ENCODE measurements at places on chromosomes 2 and 18.

DNA sequence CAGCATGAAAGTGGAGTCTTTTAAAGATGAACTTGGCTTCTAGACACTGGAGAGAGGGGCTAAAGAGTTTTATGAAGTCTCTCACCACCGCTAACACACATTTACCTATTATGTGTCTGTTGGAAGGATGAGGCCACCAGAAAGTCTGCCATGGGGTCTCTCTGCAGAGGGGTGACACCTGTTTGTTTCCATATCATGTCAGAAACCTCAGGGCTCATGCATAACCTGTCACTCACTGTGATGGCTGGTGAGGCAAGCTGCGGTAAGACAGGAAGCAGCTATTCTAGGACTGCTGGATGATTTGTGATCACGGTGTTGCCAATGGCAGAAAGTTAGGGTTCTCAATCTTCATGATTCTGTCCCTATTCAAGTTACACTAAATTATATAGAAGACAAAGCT lies 60.8 kb upstream of the DNMT3A start:
- no peak for DNase-seq

DNA sequence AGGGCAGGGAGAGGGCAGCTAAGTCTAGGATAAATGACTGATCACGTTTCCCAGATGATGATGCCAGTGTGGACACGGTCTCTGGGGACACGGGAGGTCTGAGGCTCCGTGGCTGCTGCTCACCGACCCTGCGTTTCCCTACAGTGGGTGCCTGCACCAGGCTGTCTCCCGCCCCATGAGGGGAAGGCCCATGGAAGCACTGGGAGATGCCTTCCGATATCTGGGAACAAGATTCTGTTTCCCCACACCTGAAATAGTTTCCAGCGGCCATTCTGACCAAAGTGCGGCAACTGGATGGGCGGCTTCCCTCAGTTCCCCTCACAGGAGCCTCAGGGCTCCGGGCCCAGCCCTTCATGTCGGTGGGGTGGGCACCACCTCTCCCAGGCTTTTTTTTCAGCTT lies 83.1 kb downstream of the EDAR start:
- DNase-seq, result no peak

DNA sequence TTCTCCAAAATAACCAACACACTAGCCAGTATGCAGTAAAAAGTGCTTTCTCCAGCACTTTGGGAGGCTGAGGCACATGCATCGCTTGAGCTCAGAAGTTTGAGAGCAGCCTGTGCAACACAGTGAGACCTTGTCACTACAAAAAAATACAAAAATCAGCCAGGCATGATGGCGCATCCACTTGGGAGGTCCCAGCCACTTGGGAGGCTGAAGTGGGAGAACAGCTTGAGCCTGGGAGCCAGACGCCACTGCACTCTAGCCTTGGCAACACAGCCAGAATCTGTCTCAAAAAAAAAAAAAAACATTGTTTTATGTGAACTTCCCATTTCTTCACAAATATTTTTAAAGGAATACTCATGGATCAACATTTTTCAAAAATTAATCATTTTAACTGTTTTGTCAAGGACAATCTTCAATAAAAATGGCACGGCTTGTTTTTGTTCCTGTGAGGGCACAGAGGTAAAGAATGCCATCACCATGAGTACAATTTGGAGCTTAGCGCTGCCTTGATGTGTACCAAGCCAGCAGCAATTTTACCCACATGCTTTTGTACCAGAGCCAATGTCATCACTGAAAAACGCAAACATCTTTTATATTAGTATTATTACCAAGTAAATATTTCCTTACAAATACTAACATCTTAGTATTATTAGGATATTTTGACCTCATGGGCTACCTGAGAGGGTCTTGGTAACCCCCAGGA lies 26.7 kb downstream of the RAB1A start:
- peak; percentile 27 for DNase-seq

- DNase-seq, result no peak
Measured at GRCh38 chr2:23691565-23691964, 235.4 kb downstream of the ATAD2B start.

- DNase-seq, result peak; percentile 43
Measured at GRCh38 chr2:127067620-127068350, 39.2 kb downstream of the BIN1 start.

DNA sequence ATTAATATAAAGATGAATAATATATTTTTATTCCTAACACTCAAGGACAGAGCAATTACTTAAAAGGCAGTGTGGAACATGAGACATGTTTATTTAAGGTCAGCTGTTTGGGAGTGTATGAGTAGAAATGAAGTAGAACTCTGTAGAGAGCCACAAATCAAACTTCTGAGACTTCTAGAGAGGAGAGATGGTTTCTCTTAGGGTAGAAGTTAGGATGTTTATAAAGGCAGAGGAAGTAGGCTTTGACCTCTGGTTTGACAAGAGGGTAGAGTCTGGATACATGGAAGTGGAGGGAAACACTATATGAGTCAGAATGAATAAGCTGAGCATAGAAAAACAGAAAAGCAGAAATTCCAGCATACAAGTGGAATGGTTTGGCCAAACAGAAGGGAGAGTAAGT lies 262.1 kb upstream of the KLHL14 start:
- no peak for DNase-seq

GRCh38 chr18:10242936-10243680 lies 211.3 kb upstream of the APCDD1 start:
- peak; percentile 29 for DNase-seq

DNA sequence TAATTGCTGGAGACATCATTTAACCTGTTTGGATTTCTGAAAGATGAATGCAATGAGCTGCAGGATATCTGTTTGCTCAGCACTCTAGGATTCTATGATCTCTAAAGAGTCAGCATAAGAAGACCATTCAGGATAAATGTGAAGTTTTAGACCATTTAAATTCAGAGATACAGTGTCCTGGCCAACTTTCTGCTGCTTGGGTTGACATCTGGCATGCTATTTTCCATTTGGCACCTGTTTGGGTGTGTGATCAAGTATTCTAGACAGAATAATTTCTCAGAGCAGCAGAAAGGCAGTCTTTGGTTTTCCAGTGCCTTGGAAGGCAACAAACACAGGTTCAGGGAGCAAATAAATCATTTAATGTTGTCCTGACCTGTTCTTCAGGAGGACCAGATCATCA lies 144.8 kb upstream of the NDUFV2 start:
- DNase-seq, result no peak

DNA sequence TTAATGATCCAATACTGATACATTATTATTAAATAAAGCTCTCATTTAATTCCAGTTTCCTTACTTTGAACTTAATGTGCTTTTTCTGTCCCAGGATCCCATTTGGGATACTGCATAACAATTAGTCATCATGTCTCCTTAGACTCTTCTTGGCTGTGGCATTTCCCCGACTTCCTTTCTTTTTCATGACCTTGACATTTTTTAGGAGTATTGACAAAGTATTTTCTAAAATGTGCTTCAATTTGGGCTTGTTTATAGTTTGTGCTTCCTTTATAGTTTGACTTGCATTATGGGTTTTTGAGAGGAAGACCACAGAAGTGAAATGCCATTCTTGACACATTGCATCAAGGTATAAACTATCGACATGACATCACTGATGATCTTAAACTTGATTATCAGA lies 46.1 kb upstream of the KIF5C start:
- DNase-seq, result no peak

- DNase-seq, result no peak
Measured at GRCh38 chr2:190938771-190939335, 58.2 kb downstream of the GLS start.

DNA sequence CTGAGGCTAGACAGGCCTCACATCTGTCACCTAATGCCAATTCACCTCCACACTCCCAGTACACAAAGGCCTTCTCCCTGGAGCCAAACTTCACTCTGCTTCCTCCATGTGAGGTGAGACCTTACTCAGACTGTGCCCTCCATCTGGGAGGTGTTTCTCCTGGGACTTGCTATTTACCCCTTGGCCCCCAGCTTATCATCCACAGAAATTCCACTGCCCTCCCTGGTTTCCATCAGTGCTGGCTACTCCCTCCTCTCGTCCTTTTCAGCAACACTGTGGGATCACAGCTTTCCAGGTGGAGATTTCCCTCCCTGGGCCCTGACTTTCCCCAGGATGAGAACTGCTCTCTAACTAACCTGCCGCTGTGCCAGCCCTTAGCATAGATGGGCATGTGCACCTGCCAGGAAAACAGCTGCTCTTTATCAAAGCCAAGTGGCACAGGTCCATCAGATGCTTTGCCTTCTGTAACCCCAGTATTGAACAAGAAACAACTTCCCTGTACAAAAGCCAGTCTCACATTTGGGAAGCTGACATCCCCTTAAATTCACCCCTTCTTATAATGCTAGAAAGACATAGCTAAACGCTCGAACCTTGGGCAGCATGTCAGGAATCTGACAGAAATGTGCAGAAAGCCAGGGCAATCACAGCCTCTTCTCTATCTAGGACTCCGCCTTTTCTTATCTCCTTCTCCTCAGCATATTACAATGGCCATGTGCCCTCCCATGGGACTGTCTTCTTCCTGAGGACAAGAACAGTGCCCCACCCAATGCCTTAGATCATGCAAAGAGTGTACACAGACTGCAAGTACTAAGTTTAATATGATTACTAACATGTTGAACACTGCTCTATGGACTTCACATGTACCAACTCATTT lies 535.5 kb upstream of the ID2 start:
- no peak for DNase-seq

DNA sequence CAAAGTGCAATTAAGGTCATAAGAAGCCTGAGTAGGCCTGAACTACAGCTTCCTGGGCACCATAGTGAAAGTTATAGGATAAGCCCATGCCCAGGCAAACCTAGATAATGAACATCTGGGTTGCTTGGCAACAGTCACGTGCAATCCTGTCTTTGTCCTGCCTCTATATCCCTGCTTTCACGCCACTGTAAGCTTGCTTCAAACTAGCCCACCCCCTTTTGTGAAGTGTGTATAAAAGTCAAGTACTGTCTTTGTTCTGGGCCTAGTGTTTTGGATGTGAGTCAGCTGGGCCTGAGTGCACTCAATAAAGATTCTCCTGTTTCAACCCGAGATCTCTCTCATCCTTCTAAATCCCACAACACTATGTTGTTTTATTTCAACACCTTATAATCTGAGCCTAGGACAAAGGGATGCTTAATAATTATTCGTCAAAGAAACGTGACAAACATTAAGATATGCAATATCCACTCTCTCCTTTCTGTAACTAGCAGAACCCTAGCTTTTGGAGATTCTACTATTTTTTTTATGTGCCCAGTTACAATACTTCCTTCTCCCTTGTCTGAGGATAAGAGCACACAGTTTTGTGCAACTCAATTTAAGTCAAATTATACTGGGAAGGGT lies 927.8 kb downstream of the SUCLG1 start:
- DNase-seq, result peak; percentile 67

DNA sequence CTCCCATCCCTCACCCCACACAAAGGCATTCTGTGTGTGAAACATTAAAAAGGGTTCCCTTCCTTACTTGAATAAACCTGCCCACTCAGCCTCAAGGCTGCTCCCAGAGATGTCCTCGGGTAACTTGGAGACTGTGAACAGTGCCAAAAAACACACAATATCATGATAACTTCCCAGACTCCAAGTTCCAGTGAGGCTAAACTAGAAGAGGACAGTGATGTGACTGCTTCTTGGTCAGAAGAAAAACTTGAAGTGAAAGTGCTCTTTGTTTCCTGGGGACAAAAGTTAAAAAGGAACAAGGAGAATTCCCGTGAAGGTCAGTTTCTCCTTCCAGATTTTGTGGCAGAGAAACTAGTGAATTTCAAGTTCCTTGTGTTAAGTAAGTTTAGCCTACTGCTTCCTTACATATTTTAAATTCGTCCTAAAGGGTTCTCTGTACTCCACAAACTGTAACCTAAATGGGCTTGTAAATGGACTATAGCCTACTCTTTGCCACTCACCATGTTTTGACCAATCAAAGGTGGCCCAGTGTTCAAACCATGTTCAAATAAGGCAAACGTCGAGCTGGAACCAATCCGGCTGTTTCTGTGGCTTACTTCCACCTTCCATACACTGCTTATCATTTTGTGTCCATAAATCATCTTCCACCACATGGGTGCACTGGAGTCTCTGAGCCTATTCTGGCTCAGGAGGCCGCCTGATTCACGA lies 20.4 kb downstream of the TPRKB start:
- DNase-seq, result no peak

DNA sequence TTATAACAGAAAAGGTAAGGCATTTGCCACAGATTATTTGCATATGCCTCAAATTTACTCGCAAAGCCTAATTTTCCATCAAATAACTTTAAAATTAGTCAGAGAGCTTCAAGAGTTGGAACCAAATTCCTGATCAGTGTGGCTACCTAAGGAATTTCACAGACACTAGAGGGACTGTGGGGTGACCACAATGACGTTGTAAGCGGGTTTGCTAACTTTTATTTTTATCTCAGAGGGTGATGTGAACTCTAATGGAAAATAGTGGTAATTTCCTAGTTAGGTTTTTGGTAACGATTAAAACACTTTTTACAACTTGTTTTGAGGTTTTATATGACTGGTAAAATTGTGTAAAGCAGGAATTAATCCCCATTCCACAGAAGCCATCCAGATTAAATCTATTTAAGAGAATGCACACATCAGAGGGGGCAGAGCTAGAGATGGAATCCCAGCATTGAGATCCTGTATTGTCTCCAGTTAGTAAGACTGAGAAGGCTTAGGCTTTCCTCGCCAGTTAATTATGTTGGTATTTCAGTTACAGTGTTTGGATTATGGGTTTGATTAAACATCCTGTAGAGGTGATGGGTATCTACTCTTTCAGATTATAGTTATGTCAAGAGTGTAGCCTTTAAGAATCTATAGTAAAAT lies 129.0 kb downstream of the GPD2 start:
- no peak for DNase-seq

- no peak for DNase-seq
Measured at GRCh38 chr18:10878703-10879102, 270.7 kb downstream of the PIEZO2 start.

DNA sequence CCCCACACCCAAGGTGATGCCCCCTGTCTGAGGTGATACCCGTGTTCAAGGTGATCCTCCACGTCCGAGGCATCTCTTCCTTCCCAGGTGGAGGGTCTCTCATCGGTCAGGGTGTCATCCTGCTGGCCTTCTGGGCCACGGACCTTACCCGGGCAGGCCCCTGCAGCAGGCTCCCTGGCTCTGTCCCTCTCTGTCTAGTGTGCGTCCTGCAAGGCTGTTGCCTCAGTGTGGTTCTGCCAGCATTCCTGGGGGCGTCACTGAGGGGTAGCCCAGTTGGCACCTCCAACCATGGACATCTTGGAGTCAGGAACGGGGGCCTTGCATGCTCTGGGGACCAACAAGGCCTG lies 5.6 kb upstream of the PER2 start:
- no peak for DNase-seq

DNA sequence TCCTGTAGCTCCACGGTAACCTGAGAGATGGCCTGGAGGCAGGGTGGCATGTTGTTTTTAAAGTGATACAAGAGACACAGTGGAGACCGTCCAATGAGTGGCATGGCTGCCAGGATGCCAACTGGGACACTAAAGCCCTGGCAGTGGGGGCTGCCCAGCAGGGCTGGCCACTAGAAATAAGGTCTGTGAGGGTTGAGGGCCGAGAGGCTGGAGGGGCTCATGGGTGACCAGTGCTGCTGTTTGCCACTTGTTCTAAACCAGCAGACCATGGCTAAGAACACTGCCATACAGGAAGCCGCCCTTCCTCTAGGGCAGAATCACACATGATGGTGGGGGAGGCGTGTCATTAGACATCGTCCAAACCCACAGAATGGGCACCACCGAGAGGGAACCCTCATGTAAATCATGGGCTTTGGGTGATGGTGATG lies 71.9 kb downstream of the ALPK2 start:
- no peak for DNase-seq

GRCh38 chr2:43831543-43832294 lies 6.9 kb downstream of the ABCG5 start:
- peak; percentile 60 for DNase-seq

All from NCI-H524 (cell line).